ENCODE measurements at places on chromosomes 3 and 15.

- H3K36me3 ChIP-seq = no peaks in the 10 kb centered on the region
- no peak for DNase-seq
- H3K27ac ChIP-seq = no peak overlapping the region
- H3K4me1 ChIP-seq = no peaks in the 10 kb centered on the region
- no peaks in the 10 kb centered on the region for H3K27me3 ChIP-seq
These were observed 9.7 kb upstream of the ARHGEF26 start for GRCh38 chr3:154111365-154111935.

DNA sequence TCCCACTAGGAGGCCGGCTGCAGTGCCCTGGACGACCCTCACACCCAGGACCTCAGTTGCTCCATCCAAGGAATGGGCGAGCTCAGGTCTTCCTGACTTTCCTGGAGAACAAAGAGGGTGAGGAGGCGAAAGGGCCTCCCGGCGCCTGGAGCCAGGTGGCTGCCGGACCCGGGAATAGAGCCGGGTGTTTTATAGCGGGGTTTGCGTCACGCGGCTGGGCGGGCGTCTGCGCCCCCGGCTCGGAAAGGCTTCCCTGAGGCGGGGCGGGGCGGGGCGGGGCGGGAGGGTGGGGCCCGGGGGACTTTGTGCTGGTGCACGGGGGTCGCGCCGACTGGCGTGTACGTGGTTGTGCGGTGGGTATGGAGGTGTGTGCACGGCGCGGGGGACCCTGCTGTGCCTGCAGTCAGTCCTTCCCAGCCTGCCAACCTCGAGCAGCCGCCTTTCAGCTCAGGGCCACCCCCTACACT is 4.6 kb upstream of the PRKCD start:
- H3K4me1 ChIP-seq = peaks cover 39% of the 10 kb centered on the region
- H3K27ac ChIP-seq = no peak overlapping the region
- H3K27me3 ChIP-seq = no peaks in the 10 kb centered on the region
- peak overlapping the region; percentile 15 for H3K4me3 ChIP-seq
- DNase-seq = no peak

DNA sequence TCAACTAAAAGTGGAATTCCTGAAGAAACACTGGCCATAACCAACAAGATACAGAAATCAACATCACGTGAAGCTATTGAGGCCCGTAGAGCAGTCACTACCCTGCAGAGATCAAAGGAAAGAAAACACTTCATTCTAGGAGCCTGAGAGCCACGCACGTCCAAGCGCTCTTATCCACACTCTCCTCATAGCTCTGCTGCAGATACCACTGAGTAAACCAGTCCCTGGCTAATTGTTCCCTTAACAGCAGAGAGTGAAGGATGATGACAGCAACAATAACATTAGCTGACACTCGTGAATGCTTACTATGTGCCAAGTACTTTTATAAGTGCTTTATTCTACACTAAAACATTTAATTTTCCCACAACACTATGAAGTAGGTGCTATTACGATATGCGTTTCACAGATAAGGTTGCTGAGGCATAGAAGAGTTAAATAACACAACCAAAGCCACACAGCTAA is 271.0 kb upstream of the GADL1 start:
- H3K27me3 ChIP-seq = no peaks in the 10 kb centered on the region
- H3K4me1 ChIP-seq = peaks cover 8% of the 10 kb centered on the region
- H3K4me3 ChIP-seq = no peak overlapping the region
- H3K36me3 ChIP-seq = no peaks in the 10 kb centered on the region
- H3K27ac ChIP-seq = no peak overlapping the region

GRCh38 chr3:61136191-61136590 is 115.1 kb downstream of the FHIT start:
- DNase-seq = no peak
- no peaks in the 10 kb centered on the region for H3K27me3 ChIP-seq
- H3K36me3 ChIP-seq = no peaks in the 10 kb centered on the region
- no peaks in the 10 kb centered on the region for H3K4me1 ChIP-seq
- no peak overlapping the region for H3K27ac ChIP-seq
- no peak overlapping the region for H3K4me3 ChIP-seq

DNA sequence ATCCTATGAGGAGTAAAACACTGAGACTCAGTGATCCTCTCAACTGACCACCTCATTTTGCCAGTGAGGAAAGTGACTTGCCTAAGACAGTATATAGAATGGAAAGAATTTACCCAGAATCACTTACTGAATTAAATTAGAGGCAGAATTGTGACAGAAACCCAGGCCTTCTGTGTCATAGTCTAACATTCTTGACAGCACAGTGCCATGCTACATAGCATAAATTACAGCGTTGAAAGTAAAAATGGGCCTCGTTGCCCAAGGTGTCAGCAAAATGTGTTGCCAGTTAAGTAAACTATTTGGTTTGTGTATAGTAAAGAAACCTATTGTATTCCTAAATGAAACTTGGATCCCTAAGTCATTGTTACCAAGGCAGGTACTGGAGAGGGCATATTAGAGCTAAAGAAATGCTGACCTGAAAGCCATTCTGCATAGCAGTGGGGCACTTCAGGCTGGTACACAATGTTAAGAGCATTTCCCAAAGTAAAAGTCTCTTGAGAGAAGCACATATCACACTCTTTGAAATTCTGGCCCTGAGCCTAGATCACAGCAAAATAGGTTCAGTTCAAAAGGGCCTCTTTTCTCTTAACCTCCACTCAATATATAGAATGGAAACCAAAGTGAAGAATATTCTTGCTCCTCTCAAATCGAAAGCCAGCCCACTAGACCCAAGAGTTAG is 53.8 kb downstream of the HMG20A start:
- H3K4me1 ChIP-seq = no peaks in the 10 kb centered on the region
- peaks cover 26% of the 10 kb centered on the region for H3K36me3 ChIP-seq
- no peaks in the 10 kb centered on the region for H3K27me3 ChIP-seq
- DNase-seq = no peak
- H3K27ac ChIP-seq = no peak overlapping the region
